ENCODE measurements at places on chromosomes 4 and X.

DNA sequence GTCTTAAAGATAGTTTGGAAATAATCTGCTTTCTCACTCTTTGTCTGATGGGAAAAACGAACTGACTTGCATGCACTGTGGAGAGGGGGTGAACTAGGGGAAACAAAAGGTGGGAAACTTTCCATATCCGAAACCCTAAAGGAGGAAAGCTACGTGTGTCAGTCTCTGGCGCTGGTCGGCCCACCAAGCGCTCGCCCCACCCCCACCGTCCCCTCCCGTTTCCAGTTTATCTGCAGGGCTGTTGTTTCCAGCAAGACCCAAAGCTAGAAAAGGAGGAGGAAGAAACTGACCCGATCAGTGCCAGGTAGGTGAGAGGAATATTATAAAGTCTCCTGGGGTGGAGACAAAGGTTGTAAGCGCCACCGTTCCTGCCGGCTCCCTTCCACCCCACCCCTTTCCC is 552 bp downstream of the TCEAL9 start:
- DNase-seq = no peak

DNA sequence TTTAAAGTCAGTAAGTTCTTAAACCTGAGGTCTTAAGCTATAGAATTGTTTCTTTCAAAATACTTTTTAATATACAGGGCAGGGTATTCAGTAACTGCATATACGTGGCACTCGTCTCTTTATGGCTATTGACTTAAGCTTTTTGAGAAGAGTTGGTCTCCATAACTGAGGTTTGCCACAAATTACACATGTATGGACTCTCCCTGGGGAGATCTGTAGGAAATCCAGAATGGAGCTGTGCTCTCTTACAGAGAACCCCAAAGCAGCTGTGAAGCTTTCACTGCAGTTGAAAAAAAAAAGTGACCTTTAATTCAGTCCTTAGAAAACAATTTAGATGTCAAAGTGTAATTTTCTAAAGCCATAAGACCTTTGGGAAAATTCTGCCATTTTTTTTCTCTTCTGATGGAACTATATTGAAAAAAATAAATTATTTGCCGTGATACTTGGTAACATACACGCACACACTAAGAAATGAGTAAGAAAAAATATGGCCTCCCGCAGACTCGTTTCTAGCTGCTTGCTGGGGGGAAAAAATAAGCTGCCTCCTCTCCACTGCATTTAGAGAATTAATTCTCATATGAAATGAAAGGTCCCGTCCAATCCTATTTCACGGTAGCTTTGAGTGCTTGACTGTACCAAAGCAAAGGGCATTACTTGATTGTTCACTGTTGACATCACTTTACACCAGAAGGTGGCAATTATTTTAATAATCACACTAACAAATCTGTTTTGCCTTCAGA is 159.4 kb upstream of the TENM3 start:
- DNase-seq = no peak

- no peak for DNase-seq
Measured at GRCh38 chrX:38332505-38332904, 5.2 kb upstream of the RPGR start.

DNA sequence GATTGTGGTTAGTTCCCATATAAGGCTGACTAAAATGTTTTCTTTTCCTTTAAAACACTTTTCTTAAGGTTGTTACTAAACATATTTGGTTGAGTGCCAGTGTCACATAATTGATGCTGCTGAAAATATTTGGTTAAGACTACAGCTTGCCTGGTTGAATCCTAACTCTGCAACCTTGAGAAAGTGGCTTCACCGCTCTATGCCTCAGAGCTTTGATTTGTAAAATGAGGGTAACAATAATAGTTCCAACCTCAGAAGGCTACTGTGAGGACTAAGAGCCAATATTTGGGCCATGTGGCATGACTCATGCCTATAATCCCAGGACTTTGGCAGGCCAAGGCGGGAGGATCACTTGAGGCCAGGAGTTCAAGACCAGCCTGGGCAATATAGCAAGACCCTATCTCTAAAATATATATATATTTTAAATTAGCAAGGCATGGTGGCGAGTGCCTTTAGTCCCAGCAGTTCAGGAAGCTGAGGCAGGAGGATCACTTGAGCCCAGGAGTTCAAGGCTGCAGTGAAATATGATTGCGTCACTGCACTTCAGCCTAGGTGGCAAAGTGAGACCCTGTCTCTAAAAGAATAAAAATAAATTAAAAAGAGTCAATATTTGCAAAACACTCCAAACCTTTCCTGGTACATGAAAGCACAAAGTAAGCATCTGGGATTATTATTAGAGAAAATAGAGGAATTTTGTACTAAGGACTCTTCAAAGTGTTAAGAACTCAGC is 7.1 kb upstream of the NEIL3 start:
- no peak for DNase-seq

- no peak for DNase-seq
Measured at GRCh38 chr4:8188085-8188484, 11.0 kb upstream of the SH3TC1 start.

DNA sequence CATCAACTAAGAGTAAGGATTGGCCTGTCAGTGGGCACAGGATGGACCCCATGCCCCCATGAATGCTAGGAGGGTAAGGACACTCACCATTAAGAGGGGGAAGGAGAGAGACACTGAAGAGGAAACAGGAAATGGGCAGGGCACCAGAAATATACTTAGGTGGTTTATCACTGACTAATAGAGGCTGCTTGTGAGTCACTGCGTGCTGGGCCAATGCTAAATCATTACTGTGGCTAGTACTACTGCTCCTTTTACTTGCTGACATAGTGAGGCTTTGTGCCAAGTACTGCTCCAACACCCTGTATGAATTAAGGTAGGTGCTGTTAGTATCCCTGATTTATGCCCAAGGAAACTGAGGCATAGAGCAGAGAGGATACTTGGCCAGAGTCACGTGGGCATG is 130.4 kb upstream of the FRMPD4 start:
- peak; percentile 17 for DNase-seq

DNA sequence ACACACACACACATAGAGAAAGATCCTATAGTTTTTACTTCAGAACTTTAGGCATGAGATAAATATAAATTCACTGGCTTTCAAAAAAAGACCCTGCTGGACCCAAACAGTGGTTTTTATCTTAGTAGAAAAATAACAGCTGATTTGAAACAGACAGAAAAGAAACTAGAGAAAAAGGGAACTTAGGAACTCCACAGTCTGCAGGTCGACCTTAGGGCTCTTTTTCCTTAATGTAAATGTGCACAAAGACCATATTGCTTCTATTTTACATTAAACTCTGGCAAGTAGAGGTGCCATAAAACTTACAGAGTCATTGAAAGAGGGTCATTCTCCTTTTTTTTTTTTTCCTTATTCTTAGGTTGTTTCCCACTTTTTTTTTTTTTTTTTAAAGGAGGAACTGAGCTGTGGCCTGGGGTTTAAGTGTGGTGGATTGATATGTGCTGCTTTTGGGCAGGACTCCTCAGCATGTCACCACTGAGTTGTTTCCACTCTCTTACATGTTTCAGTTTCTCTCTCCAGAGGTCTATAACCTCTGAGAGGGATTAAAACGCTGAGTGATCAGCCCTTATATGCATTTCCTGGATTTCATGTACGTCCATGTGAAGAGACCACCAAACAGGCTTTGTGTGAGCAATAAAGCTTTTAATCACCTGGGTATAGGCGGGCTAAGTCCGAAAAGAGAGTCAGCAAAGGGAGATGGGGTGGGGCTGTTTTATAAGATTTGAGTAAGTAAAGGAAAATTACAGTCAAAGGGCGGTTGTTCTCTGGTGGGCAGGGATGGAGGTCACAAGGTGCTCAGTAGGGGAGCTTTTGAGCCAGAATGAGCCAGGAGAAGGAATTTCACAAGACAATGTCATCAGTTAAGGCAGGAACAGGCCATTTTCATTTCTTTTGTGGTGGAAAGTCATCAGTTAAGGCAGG is 70.8 kb upstream of the PACRGL start:
- no peak for DNase-seq

- no peak for DNase-seq
Measured at GRCh38 chr4:4651811-4652755, 110.2 kb upstream of the STX18 start.

GRCh38 chr4:73753215-73753614 is 12.8 kb downstream of the CXCL8 start:
- no peak for DNase-seq

GRCh38 chrX:24340501-24340900 is 19.9 kb upstream of the SUPT20HL1 start:
- DNase-seq = no peak

DNA sequence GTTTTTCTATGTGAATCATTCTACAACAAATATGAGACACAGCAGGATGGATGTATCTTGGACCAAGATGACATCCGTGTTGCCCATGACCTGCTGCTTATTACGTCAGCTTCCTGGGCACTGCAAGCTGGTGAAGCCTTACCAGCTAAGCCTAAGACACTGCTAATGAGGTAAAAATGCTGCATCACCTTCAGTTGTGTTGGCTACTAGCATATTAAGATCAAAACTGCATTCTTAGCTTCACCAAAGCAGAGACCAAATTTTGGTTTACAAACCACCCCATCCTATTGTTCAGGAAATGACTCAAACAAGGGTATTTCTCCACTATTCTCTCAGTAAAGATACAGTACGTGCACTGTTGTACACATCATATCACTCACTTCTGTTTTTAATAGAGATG is 50.3 kb downstream of the MAML3 start:
- DNase-seq = no peak

- no peak for DNase-seq
Measured at GRCh38 chrX:12488771-12489170, 302.4 kb upstream of the PRPS2 start.

DNA sequence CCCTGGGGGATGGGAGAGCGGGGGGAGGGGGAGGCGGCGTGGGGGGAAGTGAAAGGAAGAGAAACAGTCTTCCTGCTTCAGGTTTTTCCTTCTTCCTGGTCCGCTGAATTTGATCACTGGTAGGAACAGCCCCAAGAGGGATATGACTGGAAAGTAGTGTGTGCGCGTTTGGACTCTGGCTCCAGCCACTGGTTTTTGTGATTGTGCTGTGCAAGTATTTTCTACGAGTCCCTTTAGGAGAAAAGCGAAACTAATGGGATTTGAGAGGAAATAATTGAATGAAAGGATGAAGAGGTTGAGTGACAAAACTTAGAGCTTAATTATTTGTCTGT is 836 bp downstream of the PRRG1 start:
- DNase-seq = no peak

DNA sequence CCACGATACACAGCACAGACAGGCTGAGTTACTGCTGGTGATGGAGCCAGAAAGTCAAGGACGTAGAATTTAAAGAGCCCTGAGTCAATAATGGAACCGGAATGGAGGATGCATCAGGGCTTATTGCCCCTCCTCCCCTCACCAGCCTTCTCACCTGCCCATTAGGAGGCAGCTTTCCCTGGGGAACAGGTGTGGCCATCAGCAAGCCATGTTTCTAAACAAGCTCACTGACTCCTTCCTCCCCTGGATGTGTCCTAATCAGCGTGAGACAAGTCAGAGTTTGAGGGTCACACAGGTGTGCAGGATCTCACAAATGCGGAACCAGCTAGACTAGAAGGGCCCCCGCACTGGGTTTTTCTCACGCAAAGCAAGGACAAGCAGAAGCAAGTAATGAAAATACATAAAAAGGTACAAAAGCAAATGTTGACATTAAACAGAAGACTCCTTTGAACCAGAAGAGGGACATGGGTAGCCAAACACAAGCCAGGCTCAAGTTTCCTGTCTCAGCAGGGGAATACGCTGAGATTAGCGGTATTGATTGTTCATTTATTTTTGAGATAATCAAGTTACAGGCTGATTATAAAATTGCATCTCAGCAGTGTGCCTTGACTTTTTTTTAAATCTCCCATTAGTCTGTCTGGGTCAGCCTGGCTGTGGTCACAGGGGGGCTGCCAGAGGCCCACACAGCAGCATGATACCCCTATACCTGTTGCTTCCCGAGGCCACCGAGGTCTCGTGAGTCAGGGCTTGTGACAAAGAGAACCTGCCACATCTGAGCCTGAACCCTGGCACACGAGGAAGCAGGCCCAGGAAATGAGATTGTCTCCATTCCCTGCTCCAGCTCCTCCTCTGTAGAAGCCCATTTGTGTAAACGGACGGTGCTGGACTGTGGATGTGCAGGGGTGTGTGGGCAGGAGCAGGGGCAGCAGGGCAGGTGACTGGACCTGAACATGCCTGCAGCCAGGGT is 37.4 kb downstream of the CCKAR start:
- no peak for DNase-seq

GRCh38 chrX:70998411-70999027 is 67.6 kb upstream of the SLC7A3 start:
- DNase-seq = no peak

DNA sequence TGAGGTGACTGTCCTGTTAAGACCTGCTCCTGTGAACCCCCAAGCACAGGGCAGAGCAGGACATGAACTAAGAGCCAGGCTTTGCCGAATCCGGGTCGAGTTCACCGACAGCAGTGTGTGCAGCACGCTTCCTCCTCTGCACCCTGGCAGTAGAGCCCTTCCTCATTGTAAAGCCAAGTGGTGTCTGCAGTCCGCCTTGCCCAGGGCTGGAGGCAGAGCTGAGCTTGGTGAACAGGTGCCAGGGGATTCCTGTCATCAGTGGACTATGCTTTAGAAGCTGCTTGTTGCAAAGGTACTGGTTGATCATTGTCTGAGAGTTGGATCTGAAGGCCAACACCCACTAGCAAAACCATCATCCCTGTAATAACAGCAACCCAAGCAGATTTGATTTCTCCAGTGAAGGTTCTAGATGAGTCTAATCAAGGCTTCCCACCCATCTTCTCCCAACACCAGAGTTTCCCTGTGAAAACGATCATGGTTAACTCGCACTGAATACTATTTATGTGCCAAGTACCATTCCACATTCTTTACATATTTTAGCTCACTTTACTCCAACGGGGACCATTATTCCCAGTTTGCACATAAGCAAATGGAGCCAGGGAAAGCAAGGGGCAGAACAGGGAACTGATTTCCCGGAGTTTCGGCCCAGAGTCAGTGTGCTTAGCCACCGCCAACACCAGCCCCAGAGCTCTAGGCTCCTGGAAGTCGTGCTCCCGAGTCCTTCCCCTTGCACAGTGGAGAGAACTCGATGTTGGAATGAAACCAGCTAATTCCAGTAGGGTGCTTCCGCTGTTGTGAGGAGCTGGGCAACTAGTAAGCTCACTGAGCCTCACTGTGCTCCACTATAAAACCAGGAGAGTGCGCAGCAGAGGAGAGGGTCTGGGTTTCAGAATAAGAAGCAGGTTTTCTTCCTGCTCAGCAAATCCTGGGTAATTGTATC is 1.4 kb upstream of the SLC34A2 start:
- DNase-seq = no peak

DNA sequence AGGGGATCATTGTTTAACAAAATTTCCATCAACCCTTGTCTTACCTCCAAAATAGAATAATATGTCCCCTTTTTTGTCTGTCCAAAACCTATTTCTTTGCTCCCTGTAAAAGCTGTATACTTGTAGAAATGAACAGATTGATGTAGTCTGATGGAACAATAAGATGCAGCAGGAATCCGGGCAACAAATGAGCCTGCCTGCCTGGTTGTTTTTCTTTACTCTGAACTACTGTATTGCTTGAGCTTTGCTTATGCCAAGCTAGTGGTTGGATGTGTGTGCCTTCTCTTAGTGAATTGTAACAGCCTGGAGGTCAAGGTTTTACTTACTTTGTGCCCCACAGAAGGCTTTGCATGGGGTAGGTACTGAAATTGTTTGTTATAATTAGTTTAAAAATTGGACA is 116.2 kb upstream of the TLL1 start:
- DNase-seq = no peak

Measured in BJ (cell line).